ENCODE measurements at places on chromosomes 12 and 14.

DNA sequence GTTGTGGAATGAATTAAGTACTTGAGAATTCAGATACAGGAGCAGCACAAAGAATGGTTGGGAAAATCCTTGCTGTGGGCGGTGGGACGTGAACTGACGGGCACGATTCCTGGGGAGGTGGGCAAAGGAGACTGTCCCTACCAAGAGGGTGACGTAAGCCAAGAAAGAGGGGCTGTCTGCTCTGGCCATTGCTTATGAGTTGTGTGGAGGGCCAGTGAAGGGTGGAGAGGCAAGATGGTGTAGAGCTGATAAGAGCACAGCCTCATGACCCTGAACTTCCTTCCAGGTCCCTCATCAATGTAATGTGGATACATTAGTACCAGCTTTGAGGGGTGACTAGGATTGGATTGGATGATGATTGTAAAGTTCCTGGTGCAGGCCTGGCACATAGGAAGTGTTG lies 50.2 kb downstream of the WDR20 start:
- H3K4me1 ChIP-seq, result peaks cover 30% of the 10 kb centered on the region
- no peak overlapping the region for H3K4me3 ChIP-seq
- no peak overlapping the region for H3K27ac ChIP-seq
- peaks cover 3% of the 10 kb centered on the region for H3K36me3 ChIP-seq
- DNase-seq, result no peak

DNA sequence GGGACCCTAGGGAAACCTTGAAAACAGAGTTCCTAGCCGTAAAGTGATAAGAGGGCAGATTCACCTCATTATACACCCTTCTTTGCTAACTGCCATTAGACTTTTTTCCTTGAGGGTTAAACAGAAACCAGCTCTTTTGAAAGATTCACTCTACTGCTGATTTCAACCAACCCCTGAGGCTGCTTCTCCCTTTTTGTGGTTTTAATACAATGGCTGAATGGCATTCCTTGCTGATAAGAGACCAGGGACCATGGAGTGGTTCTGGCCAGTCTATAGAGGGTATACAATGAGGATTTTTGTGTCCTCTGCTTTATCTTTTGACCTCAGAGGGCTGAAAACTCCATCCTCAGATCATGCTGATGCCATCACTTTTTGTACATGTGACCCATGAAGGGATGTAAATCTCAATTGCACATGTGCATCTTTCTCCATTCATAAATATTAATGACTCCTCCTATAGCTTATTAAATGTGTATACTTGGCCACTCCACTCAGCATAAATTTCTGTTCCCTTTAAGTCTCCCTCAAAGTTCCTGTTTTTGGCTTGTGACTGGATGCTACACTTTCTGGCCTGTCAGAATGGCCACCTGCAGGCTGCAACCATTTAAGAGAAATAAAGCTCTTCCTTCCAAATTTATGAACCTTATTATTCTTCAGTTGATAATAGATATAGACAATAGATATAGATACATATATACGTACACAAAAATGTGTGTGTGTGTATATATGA lies 233.8 kb upstream of the SEL1L start:
- DNase-seq, result no peak
- no peak overlapping the region for H3K4me3 ChIP-seq
- H3K4me1 ChIP-seq, result no peaks in the 10 kb centered on the region
- no peaks in the 10 kb centered on the region for H3K27me3 ChIP-seq
- H3K27ac ChIP-seq, result no peak overlapping the region

- peaks cover 3% of the 10 kb centered on the region for H3K4me1 ChIP-seq
- no peak overlapping the region for H3K4me3 ChIP-seq
- H3K36me3 ChIP-seq, result no peaks in the 10 kb centered on the region
- DNase-seq, result no peak
Observed at GRCh38 chr14:51547701-51548100, 104.0 kb upstream of the FRMD6 start.

GRCh38 chr12:13241833-13242488 lies 45.4 kb downstream of the EMP1 start:
- H3K36me3 ChIP-seq, result no peaks in the 10 kb centered on the region
- DNase-seq, result peak; percentile 33

GRCh38 chr12:49627752-49628360 lies 4.5 kb downstream of the PRPF40B start:
- no peaks in the 10 kb centered on the region for H3K27me3 ChIP-seq
- H3K27ac ChIP-seq, result no peak overlapping the region
- peak; percentile 81 for DNase-seq
- no peak overlapping the region for H3K4me3 ChIP-seq
- peaks cover 10% of the 10 kb centered on the region for H3K4me1 ChIP-seq

DNA sequence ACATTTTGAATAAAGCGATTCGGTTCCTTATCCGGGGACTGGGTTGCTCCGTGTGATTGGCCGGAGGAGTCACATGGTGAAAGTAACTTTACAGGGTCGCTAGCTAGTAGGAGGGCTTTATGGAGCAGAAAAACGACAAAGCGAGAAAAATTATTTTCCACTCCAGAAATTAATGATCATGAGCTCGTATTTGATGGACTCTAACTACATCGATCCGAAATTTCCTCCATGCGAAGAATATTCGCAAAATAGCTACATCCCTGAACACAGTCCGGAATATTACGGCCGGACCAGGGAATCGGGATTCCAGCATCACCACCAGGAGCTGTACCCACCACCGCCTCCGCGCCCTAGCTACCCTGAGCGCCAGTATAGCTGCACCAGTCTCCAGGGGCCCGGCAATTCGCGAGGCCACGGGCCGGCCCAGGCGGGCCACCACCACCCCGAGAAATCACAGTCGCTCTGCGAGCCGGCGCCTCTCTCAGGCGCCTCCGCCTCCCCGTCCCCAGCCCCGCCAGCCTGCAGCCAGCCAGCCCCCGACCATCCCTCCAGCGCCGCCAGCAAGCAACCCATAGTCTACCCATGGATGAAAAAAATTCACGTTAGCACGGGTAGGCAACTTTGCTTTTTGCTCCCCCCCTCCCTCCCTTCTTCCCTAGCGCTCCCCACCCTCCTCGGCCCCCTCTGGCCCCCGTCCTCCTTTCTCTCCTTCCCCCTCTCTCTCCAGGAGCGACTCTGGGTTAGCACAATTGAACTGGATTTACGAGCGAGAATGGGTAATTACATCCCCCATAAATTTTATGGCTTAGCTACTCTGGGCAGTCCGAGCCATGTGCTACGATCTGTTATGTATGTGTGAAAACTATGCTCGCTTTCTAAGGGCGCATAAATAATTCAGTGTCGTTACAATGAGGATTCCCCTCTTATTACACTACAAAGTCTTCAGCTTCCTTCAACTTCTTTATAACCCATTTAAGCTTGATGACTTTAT lies at the start of gene HOXC4:
Gene HOXC4, plus strand, starts transcription at position 85 of the 991 bp plus-strand sequence. Its CDS starts 88 bp downstream, at position 173.
- H3K36me3 ChIP-seq, result peaks cover 34% of the 10 kb centered on the region
- peaks cover 18% of the 10 kb centered on the region for H3K27me3 ChIP-seq
- no peak for DNase-seq

DNA sequence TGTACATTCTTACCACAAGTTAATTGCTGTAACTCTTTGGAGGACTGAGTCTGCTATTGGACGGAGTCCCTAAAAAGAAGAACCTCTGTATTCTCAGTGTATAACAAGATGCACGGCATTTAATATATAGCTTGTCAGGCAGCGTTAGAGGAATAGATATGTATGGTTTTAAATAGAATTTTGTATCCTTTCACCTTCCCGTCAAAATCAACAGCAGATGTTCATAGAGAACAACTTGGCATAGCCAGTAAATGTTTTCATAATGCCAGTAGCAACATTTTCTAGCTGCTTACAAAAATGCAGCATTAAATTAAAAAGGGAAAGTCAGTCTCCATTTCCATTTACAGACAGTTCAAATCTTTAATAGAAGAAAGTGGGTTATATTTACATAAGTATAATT lies 6.8 kb downstream of the SCYL2 start:
- H3K4me1 ChIP-seq, result peaks cover 1% of the 10 kb centered on the region
- DNase-seq, result no peak
- no peak overlapping the region for H3K4me3 ChIP-seq
- H3K27me3 ChIP-seq, result no peaks in the 10 kb centered on the region
- H3K27ac ChIP-seq, result no peak overlapping the region

GRCh38 chr14:78181270-78181669 lies 11.1 kb downstream of the NRXN3 start:
- H3K27me3 ChIP-seq, result no peaks in the 10 kb centered on the region
- no peaks in the 10 kb centered on the region for H3K36me3 ChIP-seq
- no peak overlapping the region for H3K27ac ChIP-seq

DNA sequence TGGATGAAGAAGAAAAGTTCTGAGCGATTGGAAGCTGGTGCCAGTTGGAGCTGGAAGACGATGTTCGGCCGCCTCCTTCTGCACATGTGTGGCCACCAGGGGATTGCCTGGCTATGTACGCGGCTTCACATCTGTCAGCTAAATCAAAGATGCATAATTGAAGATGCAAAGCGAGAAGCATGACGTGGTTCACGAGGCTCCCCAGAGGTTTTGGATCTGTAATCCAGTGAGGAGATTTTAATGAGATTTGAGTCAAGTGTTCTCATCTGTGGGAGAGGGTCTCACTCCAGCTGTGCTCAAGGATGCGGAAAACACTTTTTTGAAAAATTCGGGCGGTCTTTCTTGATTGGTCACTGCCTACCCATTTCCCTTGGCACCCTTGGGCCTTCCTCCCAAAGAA lies 94.6 kb downstream of the PAX9 start:
- no peak overlapping the region for H3K4me3 ChIP-seq
- H3K36me3 ChIP-seq, result no peaks in the 10 kb centered on the region
- no peak overlapping the region for H3K27ac ChIP-seq
- no peaks in the 10 kb centered on the region for H3K27me3 ChIP-seq
- H3K4me1 ChIP-seq, result no peaks in the 10 kb centered on the region
- DNase-seq, result no peak

DNA sequence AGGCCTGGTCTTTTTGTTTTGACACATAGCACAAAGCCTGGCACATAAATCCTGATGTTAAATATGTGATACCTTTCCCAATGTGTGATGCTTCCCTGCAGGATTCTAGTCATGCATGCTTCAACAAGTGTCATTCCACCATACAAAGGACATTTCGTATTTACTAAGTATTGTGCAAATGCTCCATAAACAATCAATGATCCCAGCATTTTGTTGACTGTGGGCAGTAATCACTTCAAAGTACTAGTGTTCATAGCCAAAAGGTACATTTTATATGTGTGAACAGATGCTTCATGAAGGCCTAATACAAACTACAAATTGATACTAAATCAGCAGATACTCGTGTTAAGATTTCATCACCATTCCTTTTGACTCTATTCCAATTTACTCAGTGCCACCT lies 4.4 kb downstream of the CCNB1IP1 start:
- DNase-seq, result no peak
- peaks cover 33% of the 10 kb centered on the region for H3K36me3 ChIP-seq
- no peak overlapping the region for H3K27ac ChIP-seq
- no peaks in the 10 kb centered on the region for H3K4me1 ChIP-seq

DNA sequence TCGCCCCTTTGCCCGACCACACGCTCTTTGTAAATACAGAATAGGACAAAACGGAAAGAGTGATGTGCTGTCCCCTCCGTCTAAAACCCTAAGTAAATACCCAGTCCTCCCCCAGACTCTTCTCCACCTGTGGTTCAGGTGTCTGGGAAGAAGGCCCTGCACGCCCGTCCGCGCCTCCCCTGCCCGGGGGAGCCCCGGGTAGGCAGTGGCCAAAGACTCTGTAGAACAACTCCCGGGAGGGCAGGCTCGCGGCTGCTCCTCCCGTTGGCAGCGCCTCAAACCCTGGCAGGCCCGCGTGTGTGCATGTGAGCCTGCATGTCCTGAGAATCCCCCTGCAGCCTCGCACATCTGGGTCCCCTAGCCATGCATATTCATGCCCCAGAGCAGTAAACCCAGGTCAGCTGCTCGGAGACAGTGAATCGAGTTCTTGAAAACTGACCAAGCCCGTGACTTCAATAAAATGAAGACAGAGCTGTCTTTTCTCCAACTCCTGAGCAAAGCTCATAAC lies 165.8 kb downstream of the MON2 start:
- peaks cover 7% of the 10 kb centered on the region for H3K4me1 ChIP-seq
- no peak overlapping the region for H3K27ac ChIP-seq
- no peaks in the 10 kb centered on the region for H3K36me3 ChIP-seq
- DNase-seq, result peak; percentile 25
- H3K27me3 ChIP-seq, result no peaks in the 10 kb centered on the region
- peak overlapping the region; percentile 77 for H3K4me3 ChIP-seq

- peak overlapping the region; percentile 54 for H3K27ac ChIP-seq
- peaks cover 2% of the 10 kb centered on the region for H3K4me1 ChIP-seq
- no peaks in the 10 kb centered on the region for H3K27me3 ChIP-seq
- H3K36me3 ChIP-seq, result no peaks in the 10 kb centered on the region
Observed at GRCh38 chr14:89617481-89618329, 200.7 kb upstream of the FOXN3 start.

GRCh38 chr12:29688914-29689313 lies 94.8 kb downstream of the TMTC1 start:
- H3K27me3 ChIP-seq, result no peaks in the 10 kb centered on the region
- no peaks in the 10 kb centered on the region for H3K4me1 ChIP-seq
- H3K4me3 ChIP-seq, result no peak overlapping the region
- H3K36me3 ChIP-seq, result no peaks in the 10 kb centered on the region
- no peak overlapping the region for H3K27ac ChIP-seq
- DNase-seq, result no peak

- H3K4me1 ChIP-seq, result peaks cover 1% of the 10 kb centered on the region
- no peak overlapping the region for H3K27ac ChIP-seq
- H3K4me3 ChIP-seq, result no peak overlapping the region
Observed at GRCh38 chr14:63444588-63444987, 98.6 kb downstream of the PPP2R5E start.

DNA sequence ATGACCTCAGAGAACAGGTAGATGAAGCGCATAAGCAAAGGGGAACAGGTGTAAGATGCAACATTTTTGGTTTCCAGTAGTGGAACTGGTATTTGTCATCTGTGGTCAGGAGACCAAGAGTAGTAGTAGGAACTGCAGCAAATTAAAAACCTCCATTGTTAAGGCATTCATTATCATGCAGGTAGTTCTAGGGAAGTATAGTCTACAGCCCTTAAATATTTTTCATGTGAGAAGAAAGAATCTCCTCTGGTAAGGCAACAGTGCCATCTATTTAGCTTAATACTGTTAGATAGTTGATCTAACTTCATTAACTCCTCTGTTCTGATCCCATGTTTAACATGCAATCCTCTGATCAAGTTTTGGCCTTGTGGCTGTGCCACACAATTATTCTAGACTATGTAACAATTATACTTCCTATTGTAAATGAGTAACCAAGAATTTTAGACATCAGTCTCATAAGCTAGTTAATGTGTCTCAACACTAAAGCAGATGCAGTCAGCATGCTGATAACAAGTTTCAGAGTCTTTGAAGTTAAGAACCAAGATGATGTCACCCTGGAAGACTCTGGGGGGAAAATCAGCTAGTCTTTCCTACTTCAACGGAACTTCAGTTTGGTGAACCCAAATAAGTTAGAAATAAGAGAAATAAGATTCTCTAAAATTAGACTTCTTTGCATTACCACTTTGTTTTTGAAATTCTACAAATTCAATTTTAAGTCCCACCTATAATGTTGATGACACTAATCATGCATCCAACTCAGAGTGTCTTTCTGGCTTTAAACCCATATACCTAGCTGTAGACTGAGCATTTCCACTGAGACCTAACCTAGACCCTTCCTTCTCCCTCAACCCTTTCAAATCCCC lies 70.9 kb downstream of the STXBP6 start:
- H3K4me3 ChIP-seq, result no peak overlapping the region
- no peaks in the 10 kb centered on the region for H3K4me1 ChIP-seq
- peak overlapping the region; percentile 22 for H3K27ac ChIP-seq
